ENCODE measurements at places on chromosomes 11 and 22. TPM values are rescaled to one million over a fixed set of nuclear protein-coding genes. Genes with fewer than 3 reads are reported as not detected.

TMEM121B gene
- polyA plus RNA-seq = not detected

KCNQ1OT1 gene
- polyA plus RNA-seq = 0.10 TPM

DNA sequence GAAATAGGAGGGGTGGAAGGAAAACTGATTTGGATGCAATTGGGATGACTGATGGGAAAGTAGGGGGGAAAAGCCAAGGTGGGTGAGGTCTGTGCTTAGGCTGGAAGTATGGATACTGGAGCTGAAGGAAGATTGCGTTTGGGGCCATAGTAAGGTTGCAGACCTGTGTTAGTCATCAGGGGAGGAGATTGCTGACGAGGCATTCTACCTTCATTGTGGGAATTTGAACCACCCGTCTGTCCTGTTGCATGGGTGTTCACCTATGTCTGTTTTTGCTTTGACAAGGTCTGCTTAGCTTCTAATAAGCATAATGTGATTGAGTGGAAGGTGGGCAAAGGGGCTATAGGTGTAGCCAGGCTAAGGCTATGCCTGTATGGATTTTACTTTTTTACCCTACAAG, 323.8 kb downstream of the BLID start:
- no peak for DNase-seq

DNA sequence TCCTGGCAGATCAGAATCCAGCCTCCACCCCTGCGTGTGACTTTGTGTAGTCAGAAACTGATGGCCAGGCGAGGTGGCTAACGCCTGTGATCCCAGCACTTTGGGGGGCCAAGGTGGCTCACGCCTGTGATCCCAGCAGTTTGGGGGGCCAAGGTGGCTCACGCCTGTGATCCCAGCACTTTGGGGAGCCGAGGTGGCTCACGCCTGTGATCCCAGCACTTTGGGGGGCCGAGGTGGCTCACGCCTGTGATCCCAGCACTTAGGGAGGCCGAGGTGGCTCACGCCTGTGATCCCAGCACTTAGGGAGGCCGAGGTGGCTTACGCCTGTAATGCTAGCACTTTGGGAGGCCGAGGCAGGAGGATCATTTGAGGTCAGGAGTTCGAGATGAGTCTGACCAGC, 5.2 kb downstream of the NCAPH2 start:
- no peak for DNase-seq

GRIK4 gene
- 0.06 TPM for polyA plus RNA-seq

DNA sequence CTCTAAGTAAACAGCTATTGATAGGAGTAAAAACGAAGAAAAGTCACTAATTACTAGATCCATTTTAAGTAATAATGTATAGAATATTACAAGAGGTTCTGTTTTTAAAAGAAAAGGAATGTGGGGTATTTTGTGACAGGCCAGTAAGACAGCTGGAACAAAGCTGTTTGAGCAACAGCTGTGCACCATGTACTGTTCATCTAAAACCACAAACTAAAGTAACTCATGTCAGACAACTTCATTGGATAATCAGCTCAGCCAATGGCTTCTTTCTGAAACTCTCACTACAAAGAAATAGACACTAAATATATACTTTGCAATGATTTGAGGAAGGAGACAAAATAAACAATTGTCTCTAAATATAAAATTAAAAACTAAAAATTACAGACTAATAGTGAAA, 16.1 kb downstream of the RRAS2 start:
- no peak for DNase-seq

DNA sequence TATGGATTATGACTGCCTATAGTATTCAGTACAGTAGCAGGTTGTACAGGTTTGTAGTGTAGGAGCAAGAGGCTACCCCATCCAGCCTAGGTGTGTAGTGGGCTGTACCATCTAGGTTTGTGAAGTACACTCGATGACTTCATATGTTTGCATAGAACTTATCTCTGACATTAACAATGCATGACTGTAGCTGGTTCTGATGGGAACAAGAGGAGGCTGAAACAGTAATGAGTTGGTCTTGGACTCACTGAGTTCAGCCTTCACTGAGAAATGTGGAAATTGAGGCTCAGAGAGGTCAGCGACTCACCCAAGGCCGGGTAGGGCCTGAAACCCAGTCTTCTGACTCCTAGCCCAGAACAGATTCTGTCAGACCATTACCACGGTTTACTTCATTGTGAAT, 13.0 kb downstream of the MYO7A start:
- DNase-seq = no peak

- no peak for DNase-seq
Measured at GRCh38 chr11:112306230-112306629, 45.6 kb upstream of the PLET1 start.

GRCh38 chr11:125322289-125322688, 157.7 kb downstream of the PKNOX2 start:
- no peak for DNase-seq

GRCh38 chr22:45577746-45578523, 75.3 kb downstream of the FBLN1 start:
- DNase-seq = peak; percentile 64
